ENCODE measurements at places on chromosomes 3 and 15. TPM values are rescaled to one million over a fixed set of nuclear protein-coding genes. Genes with fewer than 3 reads are reported as not detected.

ZNF662 gene
- 9.8 TPM for total RNA-seq

CHRD gene
- total RNA-seq: 32.6 TPM

PTH1R gene
- 17.9 TPM for total RNA-seq

CYP1A2 gene
- total RNA-seq: not detected

Data from posterior vena cava (tissue), 2 donors.